Activated naive CD4-positive, alpha-beta T cell treated with anti-CD3 and anti-CD28 coated beads, Interleukin-2, amount 50 U/mL, for 72 hours (primary cell): ENCODE measurements at places on chromosomes 2 and 18.

DNA sequence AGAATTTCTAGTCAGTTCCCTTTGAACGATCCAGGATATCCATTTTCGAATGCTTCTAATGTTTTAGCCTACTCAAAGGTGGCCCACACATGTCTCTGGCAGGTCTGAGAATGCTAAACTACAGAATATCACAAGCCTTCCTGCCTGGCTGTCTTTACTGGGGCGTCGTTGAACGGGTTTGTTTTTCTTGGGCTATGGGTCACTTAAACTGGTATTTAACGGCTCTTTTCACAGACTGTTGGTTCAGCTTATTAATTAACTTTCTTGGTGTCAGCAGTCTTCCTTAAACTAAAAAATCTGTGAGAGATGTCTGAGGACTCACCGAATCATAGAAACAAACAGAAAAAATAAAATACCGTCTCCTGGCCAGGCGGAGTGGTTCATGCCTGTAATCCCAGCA lies 563.2 kb upstream of the NRP2 start:
- DNase-seq: no peak

- no peak for DNase-seq
These were observed at the start of gene SCYGR6 for GRCh38 chr2:227724394-227725039. Gene SCYGR6, minus strand, starts transcription at chr2:227724757. Its CDS starts 0 bp downstream, at chr2:227724757.

GRCh38 chr18:4017480-4017879 lies 437.6 kb downstream of the DLGAP1 start:
- no peak for DNase-seq

DNA sequence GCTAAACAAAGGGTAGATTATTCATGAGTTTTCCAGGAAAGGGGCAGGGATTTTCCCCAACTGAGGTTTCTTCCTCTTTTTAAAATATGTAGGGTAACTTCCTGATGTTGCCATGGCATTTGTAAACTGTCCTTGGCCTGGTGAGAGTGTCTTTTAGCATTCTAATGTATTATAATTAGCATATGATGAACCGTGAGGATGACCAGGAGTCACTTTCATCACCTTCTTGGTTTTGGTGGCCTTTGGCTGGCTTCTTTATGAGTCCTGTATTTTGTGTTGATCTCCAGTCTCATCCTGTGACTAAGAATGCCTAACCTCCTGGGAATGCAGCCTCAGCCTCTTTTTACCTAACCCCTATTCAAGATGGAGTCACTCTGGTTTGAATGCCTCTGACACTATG lies 391.0 kb upstream of the LINC00305 start:
- DNase-seq: no peak

DNA sequence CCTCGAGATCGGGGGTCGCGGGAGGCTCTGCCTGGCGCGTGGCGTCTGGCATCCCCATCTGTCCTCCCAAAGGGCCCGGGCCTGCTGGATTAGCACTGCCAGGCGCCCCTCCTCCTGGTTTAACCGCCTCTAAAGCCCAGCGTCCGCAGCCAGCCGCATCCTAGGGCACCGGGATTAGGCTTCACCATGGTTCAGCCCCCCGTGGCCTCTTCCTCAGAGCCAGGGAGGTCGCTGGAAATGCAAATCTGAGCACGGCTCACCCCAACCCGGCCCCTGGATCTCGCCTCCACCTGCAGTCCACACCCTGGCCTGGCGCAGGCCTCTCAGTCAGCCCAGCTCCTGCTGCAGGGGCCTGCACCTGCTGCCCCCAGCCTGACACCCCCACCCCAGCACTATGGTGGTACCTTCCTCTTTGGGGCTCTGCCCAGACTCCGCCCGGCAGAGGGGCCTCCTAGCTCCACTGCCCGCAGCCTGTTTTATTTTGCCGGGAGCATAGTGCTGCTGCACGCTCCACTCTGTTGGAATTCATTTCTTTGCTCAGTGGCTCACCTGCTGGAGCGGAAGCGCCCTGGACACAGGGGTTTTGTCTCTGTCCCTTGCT lies 13.2 kb downstream of the PRELID3A start:
- DNase-seq: no peak

- DNase-seq: no peak
These were observed 70.2 kb upstream of the TEX51 start for GRCh38 chr2:126828491-126828890.

GRCh38 chr2:239824046-239824694 lies 201.0 kb downstream of the NDUFA10 start:
- DNase-seq: no peak

DNA sequence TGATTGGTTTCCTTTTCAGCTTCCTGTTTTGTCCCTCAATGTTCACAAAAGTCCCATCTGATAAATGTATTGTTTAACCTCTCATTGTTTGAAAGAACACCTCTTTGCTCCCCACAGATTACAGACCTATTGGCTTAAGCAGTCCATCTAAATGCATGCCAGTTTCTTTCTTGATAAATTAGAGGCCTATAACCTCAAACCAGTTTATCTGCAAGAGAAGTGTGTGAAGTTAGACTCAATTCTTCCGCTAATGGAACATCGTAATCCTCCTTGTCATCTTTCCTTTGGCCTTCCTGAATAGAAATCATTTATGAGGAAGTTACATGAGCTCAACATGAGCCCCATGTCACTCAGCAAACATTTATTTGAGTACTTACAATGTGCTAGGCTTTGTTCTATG lies 74.0 kb downstream of the FRZB start:
- DNase-seq: no peak

DNA sequence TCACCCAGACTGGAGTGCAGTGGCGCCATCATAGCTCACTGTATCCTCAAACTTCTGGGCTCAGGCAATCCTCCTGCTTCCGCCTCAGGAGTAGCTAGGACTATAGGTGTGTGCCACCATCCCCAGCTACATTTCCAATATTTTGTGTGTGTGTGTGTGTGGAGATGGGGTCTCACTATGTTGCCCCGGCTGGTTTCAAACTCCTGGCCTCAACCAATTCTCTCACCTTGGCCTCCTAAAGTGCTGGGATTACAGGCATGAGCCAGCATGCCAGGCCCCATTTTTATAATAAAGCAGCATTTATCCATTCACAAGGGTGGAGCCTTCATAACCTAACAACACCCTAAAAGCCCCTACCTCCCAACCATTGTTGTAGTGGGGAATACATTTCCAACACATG lies 52.5 kb upstream of the DTNB start:
- DNase-seq: no peak

DNA sequence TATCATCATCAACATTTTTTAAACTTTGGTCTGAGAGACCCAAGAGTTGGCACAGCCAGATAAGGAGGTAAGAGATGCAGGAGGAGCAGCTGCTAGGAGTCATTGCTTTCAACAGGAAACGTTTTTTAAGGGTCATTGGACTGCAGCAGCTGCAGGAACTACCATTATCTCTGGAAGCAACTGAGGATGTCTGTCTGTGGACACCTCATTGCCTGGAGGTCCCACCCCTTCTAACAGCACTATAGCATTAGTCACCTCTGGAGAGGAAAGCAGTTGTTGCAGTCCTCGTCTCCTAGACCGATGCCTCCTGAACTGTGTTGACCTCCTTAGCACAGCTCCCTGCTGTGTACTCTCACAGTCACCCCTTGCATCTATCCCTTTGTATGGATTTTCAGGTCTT lies 21.5 kb upstream of the FSHR start:
- DNase-seq: no peak

GRCh38 chr2:164761737-164762460 lies 79.7 kb downstream of the COBLL1 start:
- DNase-seq: no peak

DNA sequence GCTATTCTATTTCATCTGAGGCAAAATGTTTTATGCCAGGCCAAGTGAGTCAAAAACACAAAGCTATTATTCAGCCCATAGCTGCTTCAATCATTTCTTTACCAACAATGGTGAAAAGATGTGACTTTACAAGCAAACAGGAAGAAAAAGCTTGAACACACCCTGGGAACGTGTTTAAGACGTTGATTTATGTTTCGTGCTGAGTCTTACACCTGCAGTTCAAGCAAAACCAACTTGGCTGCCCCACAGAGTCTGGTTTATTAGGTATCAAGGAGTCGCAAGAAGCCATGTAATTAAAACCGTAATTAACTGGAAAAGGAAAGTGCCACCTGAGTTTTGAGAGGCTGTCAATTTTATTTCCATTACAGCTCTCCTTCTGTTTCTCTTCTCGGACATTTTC lies 295.5 kb downstream of the MEIS1 start:
- DNase-seq: no peak

GRCh38 chr18:50113726-50114125 lies 81.2 kb downstream of the MYO5B start:
- no peak for DNase-seq

- no peak for DNase-seq
These were observed 190.0 kb downstream of the EN1 start for GRCh38 chr2:118657466-118657865.

- DNase-seq: no peak
These were observed 4.5 kb downstream of the TMEM131 start for GRCh38 chr2:97991081-97991856.

DNA sequence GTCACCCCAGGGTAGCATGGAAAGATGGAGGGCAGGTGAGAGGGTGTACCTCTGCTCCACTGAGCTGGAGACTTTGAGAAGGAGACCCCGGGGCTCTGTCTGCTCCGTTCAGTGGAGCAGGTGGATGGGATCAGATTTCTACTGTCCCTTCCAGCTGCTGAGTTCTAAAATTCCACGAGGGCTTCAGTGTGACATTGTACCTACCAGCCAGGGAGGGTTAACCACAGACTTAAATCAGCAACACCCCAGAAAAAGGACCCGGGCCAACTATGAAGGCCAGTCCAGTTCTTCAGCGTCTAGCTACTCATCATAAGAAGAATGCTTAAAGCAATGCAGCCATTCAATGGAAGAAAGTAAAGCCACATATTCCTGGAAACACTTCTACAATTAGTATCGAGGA lies 23.8 kb downstream of the STAT1 start:
- DNase-seq: no peak

GRCh38 chr2:176892676-176893226 lies 319.8 kb upstream of the HNRNPA3 start:
- DNase-seq: no peak

- no peak for DNase-seq
These were observed 2.1 kb downstream of the RIT2 start for GRCh38 chr18:43113220-43113895.

GRCh38 chr2:96594691-96595152 lies 43.4 kb downstream of the KANSL3 start:
- DNase-seq: no peak

DNA sequence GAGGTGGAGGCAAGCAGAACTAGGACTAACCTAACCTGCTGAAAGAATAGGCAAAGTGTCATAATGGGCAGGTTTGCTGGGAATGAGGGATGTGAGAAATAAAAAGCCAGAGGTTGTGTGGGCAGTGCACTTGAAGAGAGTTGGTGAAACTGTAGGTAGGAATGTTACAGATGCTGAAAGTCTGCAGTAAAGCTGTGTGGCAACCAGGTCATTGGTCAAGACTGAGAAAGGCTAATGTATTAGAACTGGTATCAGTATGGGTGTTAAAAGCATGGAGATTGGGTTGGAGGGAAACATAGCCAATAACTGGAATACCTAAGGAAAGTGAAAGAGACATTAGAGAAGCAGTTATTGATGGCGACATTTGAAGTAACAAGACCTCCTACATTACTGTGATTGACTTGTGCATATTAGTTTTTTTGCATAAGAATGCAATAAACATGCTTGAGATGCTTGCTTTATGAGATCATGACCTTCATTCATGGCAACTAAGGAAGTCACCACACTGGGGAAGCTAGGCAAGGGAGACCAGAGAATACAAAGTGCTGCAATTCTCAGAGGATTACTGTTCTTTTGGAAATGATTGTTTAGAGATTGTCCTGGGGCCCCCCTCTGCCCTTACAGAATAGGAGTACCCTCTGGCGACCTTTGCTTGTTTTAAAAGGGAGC lies 11.8 kb downstream of the GULP1 start:
- DNase-seq: no peak

DNA sequence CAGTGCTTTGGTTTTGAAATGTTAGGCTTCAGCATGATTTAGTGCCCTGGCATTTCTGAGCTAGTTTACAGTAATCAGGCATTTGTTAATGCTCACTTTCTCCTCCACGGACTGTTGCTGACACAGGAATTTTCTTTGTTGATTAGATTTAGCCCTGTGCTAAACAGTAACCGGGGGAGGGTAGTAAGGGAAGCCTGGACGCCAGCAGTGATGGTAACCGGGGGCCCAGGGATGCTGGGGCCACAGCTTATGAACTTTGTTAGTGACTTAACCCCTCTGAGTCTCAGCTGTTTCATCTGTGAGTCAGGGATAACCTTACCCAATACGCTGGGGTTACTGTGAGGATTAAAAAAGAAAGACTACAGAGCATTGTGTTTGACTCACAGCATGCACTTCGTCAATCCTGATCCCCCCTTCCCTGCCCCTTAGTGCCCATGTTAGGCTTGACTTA lies 33.5 kb downstream of the KLHL29 start:
- no peak for DNase-seq

DNA sequence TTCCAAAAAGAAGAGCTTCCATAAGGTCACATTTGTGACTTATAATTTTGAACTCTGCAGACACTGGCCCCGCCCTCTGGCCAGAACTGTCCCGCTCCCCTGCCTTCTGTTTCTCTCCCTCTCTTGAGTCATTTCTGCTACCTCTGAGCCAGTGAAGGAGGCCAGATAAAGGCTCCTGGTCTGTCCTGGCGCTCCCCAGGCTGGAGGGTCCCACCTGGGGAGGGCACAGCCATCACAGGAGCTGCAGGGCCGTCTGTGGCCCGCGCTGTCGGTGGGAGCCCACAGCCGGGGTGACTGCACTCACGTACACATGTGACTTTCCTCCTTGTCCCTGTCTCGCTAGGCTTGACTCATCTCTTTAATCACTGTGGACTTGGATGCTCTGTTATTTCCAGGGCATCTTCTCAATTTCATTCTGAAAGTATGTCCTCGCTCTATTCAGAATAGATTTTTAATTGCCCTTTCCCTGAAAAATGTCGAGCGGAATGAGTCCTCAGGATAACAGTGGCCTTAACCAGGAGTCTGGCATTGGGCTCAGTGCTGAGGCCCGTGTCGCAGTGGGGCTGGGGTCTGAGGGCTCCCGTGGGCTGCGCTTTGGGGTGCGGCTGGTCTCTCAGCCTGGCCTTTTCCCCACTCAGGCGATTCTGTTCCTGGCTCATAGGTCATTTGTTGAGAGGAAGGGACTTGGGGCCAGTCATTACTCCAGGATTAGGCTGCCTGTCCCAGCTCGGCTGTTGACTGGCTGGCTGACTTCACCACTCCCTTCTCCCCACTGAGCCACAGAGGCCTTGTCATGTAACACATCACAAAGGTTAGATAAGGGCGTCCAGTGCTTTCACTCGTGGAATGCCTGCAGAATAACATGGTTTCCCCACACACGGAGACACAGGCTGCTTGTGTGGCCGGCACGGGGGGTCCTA lies 34.5 kb downstream of the KLHL29 start:
- DNase-seq: no peak

GRCh38 chr2:11480859-11481258 lies 14.9 kb upstream of the E2F6 start:
- no peak for DNase-seq

- no peak for DNase-seq
These were observed 29.3 kb downstream of the CYP26B1 start for GRCh38 chr2:72118386-72118785.
